ENCODE measurements at places on chromosomes 7 and 10.

DNA sequence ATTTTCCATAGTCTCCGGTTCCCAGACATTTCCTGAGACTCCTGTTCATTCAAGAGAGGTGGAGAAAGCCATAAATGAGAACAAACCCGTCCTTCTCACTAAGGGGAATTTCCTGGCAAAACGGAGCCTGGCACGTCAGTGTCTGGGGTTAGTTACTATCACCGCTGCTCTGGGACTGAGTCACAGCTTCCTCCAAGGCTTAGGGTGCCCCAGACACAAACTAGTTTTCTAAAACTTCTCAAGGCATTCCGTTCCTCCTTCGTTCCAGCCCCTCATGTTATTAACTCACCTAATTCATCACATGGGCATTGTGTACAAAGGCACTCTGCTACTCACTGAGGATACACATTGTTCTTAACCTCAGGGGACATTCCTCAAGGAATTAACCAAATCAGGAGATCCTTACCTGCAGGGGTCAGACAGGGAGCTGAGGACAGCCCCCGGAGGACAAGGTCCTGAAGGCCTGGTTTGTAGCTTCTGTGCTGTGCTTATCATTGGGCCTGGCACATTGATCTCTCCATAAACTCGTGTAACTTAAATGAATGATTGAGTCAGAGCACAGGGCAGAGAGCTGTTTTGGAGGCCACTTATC is 103.0 kb upstream of the KLF6 start:
- DNase-seq, result peak; percentile 34
- no peak overlapping the region for H3K4me3 ChIP-seq
- peaks cover 29% of the 10 kb centered on the region for H3K4me1 ChIP-seq

DNA sequence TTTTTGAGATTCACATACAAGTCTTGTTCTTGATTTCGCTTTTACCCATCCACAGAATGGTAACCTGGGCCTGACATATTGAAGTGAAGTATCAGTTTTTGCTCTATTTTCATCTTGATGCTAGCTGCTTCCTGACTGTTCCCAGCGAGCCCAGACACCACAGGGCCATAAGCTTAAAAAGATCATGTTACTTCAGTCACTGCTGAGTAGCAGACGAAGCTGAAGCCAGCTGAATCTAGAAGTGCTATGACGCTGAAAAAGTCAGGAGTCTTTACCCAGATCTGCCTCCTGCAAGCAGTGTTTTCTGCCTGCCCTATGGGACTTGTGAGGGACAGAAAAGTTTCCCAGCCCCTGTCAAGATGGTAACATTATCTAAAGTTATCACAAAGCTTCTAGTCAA is 2.7 kb upstream of the PRXL2A start:
- H3K36me3 ChIP-seq, result peaks cover 2% of the 10 kb centered on the region
- no peak for DNase-seq
- peaks cover 10% of the 10 kb centered on the region for H3K27me3 ChIP-seq

DNA sequence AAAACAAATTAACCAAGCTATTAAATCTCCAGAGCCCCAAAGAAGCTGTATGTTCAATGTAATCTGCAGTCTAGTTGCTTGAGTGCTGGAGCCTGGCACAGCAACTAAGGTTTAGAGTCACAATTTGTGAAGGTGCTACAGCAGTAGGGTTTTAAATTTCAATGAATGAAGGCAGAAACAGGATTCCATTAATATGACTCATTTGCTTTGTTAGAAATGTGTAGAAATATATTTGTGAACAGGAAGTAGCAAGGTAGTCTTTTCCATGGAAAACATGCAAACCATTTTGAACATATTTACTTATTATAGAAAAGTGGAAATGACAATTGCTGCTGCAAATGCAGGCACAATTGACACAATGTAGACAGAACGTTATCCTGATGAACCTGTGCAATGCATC is 149.0 kb upstream of the STEAP4 start:
- H3K4me1 ChIP-seq, result no peaks in the 10 kb centered on the region
- no peak overlapping the region for H3K27ac ChIP-seq
- DNase-seq, result no peak
- H3K27me3 ChIP-seq, result no peaks in the 10 kb centered on the region

GRCh38 chr7:130364451-130364850 is 15.8 kb upstream of the CPA1 start:
- no peak for DNase-seq
- peaks cover 2% of the 10 kb centered on the region for H3K36me3 ChIP-seq
- H3K4me1 ChIP-seq, result peaks cover 26% of the 10 kb centered on the region
- H3K4me3 ChIP-seq, result no peak overlapping the region
- H3K27ac ChIP-seq, result no peak overlapping the region

GRCh38 chr10:60921633-60922032 is 22.4 kb downstream of the RHOBTB1 start:
- no peak for DNase-seq
- no peaks in the 10 kb centered on the region for H3K27me3 ChIP-seq
- H3K4me1 ChIP-seq, result no peaks in the 10 kb centered on the region
- no peaks in the 10 kb centered on the region for H3K36me3 ChIP-seq
- H3K4me3 ChIP-seq, result no peak overlapping the region
- no peak overlapping the region for H3K27ac ChIP-seq

- no peak overlapping the region for H3K27ac ChIP-seq
- H3K4me1 ChIP-seq, result peaks cover 3% of the 10 kb centered on the region
- DNase-seq, result no peak
These were observed 160.2 kb downstream of the CREB5 start for GRCh38 chr7:28572321-28573058.

GRCh38 chr7:28983396-28984190 is 25.5 kb upstream of the TRIL start:
- H3K4me3 ChIP-seq, result no peak overlapping the region
- DNase-seq, result no peak
- H3K36me3 ChIP-seq, result no peaks in the 10 kb centered on the region
- peaks cover 6% of the 10 kb centered on the region for H3K27me3 ChIP-seq
- no peak overlapping the region for H3K27ac ChIP-seq
- no peaks in the 10 kb centered on the region for H3K4me1 ChIP-seq

GRCh38 chr7:146670532-146670931 is 553.9 kb downstream of the CNTNAP2 start:
- H3K4me1 ChIP-seq, result no peaks in the 10 kb centered on the region
- H3K36me3 ChIP-seq, result no peaks in the 10 kb centered on the region
- H3K27ac ChIP-seq, result no peak overlapping the region
- H3K4me3 ChIP-seq, result no peak overlapping the region
- H3K27me3 ChIP-seq, result no peaks in the 10 kb centered on the region

DNA sequence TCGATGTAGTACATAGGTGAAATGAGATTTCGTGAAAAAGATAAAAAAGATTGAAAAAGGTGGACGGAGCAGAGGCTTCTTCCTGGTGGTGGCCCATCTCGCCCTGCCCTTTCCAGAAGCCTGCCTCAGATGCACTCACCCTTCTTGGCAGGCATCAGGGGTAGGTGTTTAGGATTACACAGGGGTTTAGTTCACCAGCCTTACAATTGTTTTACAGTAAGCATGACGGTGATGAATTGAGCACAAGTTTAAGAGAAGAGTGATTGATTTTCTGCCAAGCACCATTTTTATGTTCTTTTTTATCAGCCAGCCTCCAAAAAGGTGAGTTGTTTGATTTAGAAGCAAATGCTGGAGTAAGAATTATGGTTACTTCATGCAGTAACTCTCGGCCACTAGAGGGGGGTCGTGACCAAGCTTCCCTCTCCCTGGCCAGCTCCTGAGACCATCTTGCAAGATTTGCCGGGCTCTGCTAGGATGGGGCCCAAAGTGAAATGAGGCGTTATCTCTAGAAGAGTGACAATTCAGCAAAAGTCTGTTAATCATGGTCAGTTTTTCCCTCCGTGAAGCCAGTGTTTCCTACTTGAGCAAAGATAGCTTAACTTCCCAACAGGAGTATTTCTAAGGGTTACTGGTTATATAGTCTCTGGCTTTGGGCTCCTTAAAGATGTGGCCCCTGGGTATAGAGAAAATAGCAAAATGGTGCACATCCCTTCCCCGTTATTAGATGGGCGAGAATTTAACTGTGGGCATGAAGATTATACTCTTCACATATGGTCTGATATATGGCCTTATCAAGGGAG is 228.8 kb downstream of the BMPER start:
- peak; percentile 29 for DNase-seq
- H3K4me1 ChIP-seq, result no peaks in the 10 kb centered on the region
- no peaks in the 10 kb centered on the region for H3K36me3 ChIP-seq
- H3K27ac ChIP-seq, result no peak overlapping the region

- no peaks in the 10 kb centered on the region for H3K36me3 ChIP-seq
- no peak overlapping the region for H3K27ac ChIP-seq
- no peak for DNase-seq
- H3K4me1 ChIP-seq, result peaks cover 7% of the 10 kb centered on the region
- no peaks in the 10 kb centered on the region for H3K27me3 ChIP-seq
These were observed 55.7 kb downstream of the TPK1 start for GRCh38 chr7:144780071-144780608.
